ENCODE measurements at places on chromosomes 5 and 9. TPM values are rescaled to one million over a fixed set of nuclear protein-coding genes. Genes with fewer than 3 reads are reported as not detected.

The FOXD1 gene
- total RNA-seq = 1.1 TPM

The NNT gene
- 61.9 TPM for total RNA-seq

The PFN3 gene
- not detected for total RNA-seq

The GCNT1 gene
- 22.0 TPM for total RNA-seq

The ANKRD31 gene
- not detected for total RNA-seq

The S100Z gene
- not detected for total RNA-seq

DNA sequence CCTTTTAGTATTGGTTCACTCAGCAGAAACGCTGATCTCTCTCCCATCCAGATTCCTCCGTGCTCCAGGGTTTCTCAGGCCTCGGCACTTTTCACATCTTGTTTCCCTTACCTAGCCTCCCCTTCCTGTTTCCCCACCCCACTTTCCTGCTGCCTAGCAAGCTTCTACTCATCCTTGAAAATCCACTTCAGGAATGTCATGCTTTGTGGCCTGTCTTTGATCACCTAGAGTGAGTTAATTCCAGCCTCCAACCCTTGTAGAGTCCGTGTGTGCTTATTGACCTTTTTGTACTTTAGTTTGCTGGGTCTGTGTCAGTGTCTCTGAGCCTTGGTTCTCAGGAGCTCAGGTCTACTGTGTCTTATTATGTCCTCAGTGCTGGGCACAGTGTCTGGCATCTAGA, 116.6 kb downstream of the AOPEP start:
- no peak for DNase-seq

DNA sequence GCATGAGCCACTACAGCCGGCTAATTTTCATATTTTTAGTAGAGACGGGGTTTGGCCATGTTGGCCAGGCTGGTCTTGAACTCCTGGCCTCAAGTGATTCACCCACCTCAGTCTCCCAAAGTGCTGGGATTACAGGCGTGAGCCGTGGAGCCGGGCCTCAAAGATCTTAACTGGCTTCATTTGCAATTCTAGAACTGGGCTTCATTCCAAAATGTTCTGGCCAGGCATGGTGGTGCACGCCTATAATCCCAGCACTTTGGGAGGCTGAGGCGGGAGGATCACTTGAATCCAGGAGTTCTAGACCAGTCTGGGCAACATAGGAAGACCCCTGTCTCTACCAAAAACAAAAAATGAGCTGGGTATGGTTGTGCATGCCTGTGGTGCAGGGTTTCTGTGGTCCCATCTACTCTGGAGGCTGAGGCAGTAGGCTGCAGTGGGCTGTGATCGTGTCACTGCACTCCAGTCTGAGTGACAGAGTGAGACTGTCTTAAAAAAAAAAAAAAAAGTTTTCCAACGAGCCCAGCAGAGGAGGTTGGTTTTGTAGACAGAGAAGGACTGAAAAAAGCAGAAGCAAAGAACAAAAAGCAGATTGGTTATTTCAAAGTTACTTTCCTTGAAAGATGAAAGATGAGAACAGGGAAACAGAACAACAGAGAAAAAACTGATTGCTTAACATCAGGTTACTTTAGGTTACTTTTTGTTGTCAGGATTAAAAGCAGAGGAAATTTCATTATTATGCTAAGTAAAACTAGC, 78.2 kb downstream of the ANKRD55 start:
- no peak for DNase-seq

GRCh38 chr5:119321569-119322311, 34.1 kb upstream of the TNFAIP8 start:
- DNase-seq = no peak

DNA sequence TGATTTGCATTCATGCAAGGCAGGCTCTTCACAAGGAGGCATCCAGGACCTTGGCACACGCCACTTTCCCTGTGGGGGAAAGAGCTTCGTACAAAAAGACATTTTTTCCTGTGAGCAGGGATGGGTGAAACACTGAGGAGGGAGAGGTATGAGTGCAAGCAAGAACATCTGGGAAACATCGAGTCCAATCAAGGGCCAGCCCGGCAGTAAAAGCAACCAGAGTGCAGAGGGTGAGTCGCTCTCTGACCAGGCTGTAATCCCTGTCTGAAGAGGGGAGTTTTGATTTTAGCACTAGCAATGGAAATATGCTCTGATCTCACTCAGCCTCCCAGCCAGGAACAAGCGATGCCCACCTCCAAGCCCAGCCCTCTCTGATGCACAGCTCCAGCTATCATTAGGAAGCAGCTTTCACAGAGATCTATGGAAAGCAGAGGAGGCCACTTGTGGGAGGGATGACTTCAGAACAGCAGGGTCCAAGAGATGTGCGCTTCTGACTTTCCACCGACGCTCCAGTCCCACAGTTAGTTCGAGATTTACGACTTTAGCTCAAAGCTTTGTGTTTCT, 211.0 kb upstream of the ADAMTS16 start:
- no peak for DNase-seq
